ENCODE measurements at places on chromosomes 5 and 9.

- no peak for DNase-seq
These were observed 2232.8 kb upstream of the WWC1 start for GRCh38 chr5:166058660-166059059.

GRCh38 chr9:26462213-26462612, 430.4 kb downstream of the CAAP1 start:
- no peak for DNase-seq

DNA sequence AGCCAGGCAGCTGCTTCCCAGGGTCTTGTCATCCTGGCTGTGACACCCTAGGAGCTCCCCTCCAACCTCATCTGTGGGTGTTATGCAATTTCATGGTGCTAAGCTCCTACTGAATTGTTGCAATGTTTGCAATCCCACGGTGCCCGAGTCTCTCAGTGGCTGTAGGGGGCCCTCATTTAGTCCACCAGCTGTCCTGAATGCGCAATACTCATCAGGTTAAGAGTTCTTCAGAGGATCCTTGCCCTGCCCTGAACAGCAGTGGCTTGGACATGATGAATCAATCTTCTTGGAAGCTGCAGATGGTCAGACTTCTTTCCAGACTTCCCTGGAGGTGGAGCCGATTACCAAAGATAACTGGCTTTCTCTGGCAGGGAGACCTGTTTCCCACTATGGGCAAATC, 584.1 kb downstream of the CCDC171 start:
- DNase-seq: no peak

DNA sequence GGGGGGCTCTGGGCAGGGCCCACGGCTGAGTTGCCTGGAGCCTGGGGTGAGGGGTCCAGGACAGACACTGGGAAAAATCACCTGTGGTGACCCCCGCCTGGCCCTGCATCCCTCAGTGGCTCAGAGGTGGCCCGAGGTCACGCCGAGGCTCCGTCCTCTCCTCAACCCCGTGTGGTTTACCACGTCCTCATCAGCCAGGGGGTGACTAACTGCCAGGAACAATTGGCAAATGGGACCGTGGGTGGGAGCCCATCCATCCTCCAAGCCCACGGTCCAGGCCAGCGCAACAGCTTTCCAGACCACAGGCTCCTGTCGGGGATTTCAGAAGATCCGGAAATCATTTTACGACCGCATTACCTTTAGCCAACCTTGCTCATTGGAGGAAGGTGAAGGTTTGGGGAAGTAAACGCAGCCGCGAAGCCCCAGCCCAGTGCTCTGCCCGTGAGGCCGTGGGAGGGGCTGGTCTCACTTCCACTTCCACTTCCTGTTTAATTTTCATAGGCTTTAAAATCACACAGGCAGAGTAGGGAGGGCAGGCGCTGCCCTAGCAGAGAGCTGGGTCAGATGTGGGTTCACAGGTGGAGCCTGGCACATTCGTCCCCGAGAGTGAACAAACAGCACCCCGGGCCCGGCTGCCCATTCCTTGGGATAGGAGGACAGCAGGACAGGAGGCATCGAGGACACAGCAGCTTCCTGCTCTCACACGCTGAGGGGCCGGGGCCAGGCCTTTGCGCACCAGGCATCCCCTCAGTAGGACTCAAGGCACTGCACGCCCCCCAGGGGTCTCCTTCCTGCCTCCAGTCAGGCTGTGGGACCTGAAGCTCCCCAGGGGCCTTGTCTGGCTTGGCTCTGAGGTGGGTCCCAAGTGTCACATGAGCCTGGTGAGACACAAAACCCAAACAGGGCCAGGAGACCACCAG, 19.8 kb upstream of the SLC9A3 start:
- no peak for DNase-seq

GRCh38 chr5:39779831-39780230, 355.1 kb upstream of the DAB2 start:
- DNase-seq: no peak

DNA sequence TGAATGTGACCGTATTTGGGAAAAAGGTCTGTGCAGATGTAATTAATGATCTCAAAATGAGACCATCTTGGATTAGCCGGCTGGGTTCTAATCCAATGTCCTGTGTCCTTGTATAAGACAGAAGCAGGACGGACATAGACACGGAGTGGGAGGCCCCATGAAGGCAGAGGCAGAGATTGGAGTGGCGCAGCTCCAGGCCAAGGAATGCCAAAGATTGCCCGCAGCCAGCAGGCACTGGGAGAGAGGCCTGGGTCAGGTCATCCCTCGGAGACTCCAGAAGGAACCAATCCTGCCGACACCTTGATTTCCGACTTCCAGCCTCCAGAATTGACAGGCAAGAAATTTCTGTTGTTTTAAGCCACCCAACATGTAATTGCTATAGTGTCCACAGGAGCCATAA, 13.0 kb upstream of the GFI1B start:
- no peak for DNase-seq

DNA sequence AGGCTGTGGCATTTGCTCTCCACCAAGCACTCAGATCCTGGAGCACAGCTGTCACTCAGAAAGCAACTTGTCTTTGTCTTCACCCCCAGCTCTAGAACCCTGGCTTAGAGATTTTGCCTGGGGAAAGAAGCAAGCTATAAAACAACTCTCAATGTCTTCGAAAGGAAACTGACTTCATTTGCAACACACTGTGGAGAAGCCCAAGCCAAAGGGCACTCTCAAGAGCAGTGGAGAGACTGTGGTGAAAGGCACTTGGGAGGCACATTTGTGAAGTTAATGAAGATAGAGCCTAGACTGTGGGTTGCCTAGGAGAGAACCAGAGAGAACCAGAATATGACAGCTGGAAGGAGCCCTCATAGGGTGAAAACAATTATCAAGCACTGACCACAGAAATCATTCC, 103.4 kb downstream of the CFAP95 start:
- no peak for DNase-seq

- no peak for DNase-seq
These were observed 4.4 kb downstream of the SPRY4 start for GRCh38 chr5:142320430-142320738.

GRCh38 chr9:107332883-107333282, 49.8 kb downstream of the RAD23B start:
- no peak for DNase-seq

DNA sequence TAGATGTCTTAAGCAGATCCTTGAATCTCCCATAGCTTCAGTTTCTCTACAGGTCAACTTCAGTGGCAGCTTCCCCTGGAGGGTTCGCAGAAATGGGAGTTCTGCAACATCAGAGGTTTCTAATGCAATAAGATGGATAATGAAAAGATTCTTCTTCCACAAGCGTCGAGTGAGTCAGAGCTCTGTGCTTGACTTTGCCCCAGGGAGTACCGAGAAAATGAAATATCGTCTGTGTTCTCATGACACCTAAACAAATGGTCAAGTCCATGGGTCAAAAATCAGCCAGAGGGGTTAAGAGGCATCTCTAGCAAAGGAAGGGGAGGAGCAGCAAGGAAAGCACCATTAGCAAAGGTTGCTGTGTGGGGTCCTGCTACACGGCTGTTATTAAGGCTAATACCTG, 3.2 kb upstream of the ADRA1B start:
- DNase-seq: no peak

- DNase-seq: no peak
These were observed 68.4 kb downstream of the ANKRD33B start for GRCh38 chr5:10632110-10632761.

GRCh38 chr9:95826183-95826838, 49.2 kb upstream of the ERCC6L2 start:
- DNase-seq: no peak

- no peak for DNase-seq
These were observed 65.8 kb downstream of the SHB start for GRCh38 chr9:38003230-38003629.
